ENCODE measurements at places on chromosomes 5 and 9.
A peak's percentile ranks its signal among the peaks of the same experiment; 100 is the strongest.

- DNase-seq = peak; percentile 70
These were observed 819 bp downstream of the LSM11 start for GRCh38 chr5:157744051-157745011.

DNA sequence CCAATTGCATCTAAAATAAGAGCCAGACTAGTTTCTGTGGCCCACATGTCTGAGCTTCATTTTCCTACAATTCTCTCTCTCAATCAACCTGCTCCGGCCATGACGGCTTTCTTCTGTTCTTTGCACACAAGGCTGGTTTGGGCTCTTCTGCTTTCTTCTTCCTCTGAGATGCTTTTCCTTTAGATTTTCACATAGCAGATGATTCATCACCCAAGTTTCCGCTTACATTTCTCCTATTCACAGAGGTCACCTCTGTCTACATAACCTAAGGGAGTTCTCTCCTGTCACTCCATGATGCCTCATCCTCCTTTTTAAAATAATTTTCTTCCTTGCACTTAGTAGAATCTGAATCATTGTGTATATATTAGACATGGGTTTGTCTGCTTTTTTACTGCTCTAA, 334.6 kb upstream of the TUSC1 start:
- DNase-seq = no peak

GRCh38 chr5:132850066-132850465, 16.2 kb downstream of the GDF9 start:
- no peak for DNase-seq

DNA sequence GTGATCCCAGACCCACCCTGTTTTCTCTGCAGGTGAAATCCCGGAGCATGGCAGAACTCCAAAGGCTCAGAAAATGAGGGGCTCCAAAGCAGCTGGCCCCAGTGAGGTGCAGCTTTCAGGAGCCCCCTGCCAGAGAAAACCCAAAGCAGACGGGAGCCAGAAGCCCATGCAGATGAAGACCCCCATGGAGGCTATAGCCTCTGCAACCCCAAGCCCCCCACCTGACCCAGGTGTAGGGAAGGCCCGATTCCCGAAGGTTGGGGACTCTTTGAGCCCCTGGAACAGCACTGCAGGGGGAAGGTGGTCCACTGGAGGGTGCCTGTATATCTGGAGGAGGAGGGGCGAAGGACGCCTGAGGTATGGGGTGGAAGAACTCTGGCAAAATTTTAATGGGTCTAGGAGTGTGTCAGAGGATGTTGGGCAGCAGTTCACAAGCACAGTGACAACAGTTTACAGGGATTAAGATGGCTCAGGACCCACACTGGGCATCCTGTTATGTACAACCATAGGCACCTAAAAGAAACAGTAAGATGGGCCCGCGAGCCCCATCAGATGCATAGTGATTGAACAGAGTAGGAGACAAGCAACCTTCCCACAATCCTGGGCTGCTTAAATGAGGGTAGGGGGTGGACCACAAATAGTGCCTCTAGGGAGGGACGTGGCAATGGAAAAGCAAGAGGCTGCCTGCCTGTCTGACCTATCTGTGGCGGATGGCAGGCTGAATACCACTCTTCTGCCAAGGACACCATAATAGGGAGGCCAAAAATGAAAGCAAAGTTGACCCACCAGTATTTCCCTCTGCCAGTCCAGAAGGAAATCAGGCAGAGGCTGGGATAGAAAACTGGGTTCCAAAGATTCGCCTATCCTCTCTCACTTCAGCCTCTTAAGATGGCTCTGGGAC, 16.4 kb upstream of the ANXA6 start:
- DNase-seq = peak; percentile 50

Measured in activated CD8-positive, alpha-beta memory T cell treated with anti-CD3 and anti-CD28 coated beads for 24 hours (primary cell).